Sigmoid colon (tissue), 7 donors: ENCODE measurements at places on chromosomes 12 and 14. TPM values are rescaled to one million over a fixed set of nuclear protein-coding genes. Genes with fewer than 3 reads are reported as not detected.

DNA sequence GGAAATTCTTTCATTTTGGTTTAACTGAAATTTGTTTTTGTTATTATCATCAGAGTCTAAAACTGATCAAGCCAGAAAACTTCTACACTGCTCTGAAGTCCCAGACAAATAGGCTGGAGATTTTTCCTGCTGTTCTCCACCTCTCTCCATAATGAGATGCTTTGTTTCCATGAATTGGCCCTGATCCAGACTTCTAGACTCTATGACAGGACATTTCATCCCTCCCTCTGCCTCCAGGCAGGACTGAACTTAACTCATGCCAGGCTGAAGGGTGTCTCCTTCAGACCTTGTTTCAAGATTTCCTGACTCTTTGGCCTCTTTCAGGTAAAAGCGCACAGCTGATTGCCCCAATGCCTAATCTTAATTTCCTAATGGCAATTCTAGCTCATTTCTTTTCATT lies 69.1 kb upstream of the HOXC13 start:
- H3K27ac ChIP-seq, result no peak overlapping the region
- no peaks in the 10 kb centered on the region for H3K36me3 ChIP-seq
- peaks cover 8% of the 10 kb centered on the region for H3K27me3 ChIP-seq
- no peaks in the 10 kb centered on the region for H3K4me1 ChIP-seq

DNA sequence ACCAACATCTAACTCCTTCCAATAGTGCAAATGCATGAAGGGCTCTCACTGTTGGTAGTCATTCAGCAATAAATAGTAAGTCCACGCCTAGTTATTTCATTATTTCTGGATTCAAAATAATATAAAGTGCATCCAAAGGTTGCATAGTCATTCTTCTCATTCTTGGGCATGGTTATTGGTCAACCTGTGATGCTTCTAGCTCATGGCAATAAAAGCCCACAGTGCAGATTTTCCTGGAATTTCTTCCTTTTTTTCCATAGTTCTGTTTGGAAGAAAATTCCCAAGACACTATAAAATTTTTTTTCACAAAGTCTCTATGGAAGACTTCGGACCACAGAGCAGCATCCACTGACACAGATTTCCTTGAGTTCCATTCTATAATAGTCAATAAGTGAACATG lies 7.6 kb downstream of the CD69 start:
- no peak for DNase-seq
- H3K27me3 ChIP-seq, result no peaks in the 10 kb centered on the region
- no peaks in the 10 kb centered on the region for H3K36me3 ChIP-seq

Gene LBHD2
- total RNA-seq, result not detected

Gene CIROP
- total RNA-seq, result not detected

- H3K27ac ChIP-seq, result no peak overlapping the region
- no peaks in the 10 kb centered on the region for H3K36me3 ChIP-seq
- H3K4me1 ChIP-seq, result no peaks in the 10 kb centered on the region
- H3K27me3 ChIP-seq, result no peaks in the 10 kb centered on the region
- no peak overlapping the region for H3K4me3 ChIP-seq
- no peak for DNase-seq
These were observed 147.9 kb upstream of the E2F7 start for GRCh38 chr12:77213319-77213718.

Gene KERA
- not detected for total RNA-seq

DNA sequence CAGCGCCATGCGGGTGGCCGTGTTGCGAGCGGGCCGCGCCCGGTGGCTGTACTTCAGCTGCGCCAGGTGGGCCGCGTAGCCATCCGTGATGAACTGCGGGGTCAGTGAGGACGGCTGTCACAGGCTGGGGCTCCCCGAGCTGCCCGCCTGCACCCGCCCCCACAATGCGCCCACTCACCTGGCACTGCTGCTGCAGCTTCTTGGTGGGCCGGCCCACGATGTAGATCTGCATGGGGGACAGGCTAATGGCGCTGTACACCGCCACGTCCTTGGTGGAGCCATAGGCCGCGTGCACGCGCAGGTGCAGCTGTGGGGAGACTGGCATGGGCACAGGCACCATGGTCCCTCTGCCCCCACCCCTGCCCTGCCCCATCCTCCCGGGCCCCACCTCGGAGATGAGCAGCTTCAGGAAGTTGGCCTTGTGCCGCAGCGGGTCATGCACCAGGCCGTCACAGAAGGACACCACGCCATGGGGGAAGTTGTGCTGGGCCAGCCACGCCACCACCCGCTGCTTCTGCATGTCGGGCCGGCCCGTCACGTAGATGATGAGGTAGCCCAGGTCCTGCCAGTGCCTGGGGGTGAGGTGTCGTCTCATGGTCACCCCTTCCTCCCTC lies 5.9 kb downstream of the ARL6IP4 start:
- no peaks in the 10 kb centered on the region for H3K27me3 ChIP-seq
- no peak overlapping the region for H3K4me3 ChIP-seq
- peaks cover 43% of the 10 kb centered on the region for H3K4me1 ChIP-seq
- DNase-seq, result no peak

Gene CRADD
- 57.4 TPM for total RNA-seq

Gene PPP1R3E
- 7.9 TPM for total RNA-seq

- no peak overlapping the region for H3K4me3 ChIP-seq
- H3K27me3 ChIP-seq, result peaks cover 31% of the 10 kb centered on the region
- no peaks in the 10 kb centered on the region for H3K36me3 ChIP-seq
These were observed 5.4 kb downstream of the DLK1 start for GRCh38 chr14:100731846-100732765.

DNA sequence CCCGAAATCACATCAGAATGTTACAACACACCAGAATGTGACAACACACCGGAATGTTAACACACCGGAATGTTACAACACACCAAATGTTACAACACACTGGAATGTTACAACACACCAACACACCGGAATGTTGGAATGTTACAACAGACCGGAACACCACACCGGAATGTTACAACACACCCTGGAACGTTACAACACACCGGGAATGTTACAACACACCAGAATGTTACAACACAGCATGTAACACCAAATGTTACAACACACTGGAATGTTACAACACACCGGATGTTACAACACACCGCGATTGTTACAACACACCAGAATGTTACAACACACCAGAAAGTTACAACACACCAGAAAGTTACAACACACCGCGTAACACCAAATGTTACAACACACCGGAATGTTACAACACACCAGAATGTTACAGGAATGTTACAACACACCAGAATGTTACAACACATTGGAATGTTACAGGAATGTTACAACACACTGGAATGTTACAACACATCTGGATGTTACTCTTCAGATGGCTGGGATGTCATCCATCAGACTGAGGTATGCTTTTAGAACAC lies 21.1 kb downstream of the CHFR start:
- no peaks in the 10 kb centered on the region for H3K27me3 ChIP-seq
- H3K4me1 ChIP-seq, result no peaks in the 10 kb centered on the region
- no peak overlapping the region for H3K4me3 ChIP-seq
- DNase-seq, result no peak
- H3K27ac ChIP-seq, result no peak overlapping the region

Gene EXOC5
- total RNA-seq, result 54.9 TPM

DNA sequence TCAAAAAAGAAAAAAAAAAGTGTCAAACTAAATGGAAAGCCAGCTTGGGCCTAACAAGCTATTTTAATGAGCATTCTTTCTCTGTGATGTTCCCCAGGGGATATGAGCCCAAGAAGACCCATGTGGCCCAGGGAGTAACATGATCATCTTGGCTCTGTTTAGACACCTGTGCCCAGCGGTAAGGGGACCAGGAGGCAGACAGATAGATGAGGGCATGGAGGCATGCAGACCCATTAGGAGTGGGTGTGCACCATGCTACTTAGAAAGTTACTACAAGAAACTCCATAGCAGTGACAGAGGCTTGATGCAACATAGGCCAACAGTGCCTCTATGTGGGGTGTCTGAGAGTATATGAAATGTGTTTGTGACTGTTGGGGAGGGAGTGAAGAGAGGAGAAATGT lies 3.1 kb upstream of the CREBL2 start:
- H3K27ac ChIP-seq, result no peak overlapping the region
- H3K4me1 ChIP-seq, result peaks cover 18% of the 10 kb centered on the region
- no peaks in the 10 kb centered on the region for H3K36me3 ChIP-seq
- no peak overlapping the region for H3K4me3 ChIP-seq
- DNase-seq, result no peak
- no peaks in the 10 kb centered on the region for H3K27me3 ChIP-seq

- no peak overlapping the region for H3K4me3 ChIP-seq
- peaks cover 16% of the 10 kb centered on the region for H3K4me1 ChIP-seq
- H3K27ac ChIP-seq, result no peak overlapping the region
- DNase-seq, result no peak
- no peaks in the 10 kb centered on the region for H3K36me3 ChIP-seq
These were observed 98.8 kb downstream of the CALM1 start for GRCh38 chr14:90495357-90496276.

- H3K4me1 ChIP-seq, result peaks cover 27% of the 10 kb centered on the region
- no peaks in the 10 kb centered on the region for H3K36me3 ChIP-seq
- H3K27ac ChIP-seq, result no peak overlapping the region
- no peak for DNase-seq
- H3K27me3 ChIP-seq, result no peaks in the 10 kb centered on the region
- no peak overlapping the region for H3K4me3 ChIP-seq
These were observed 9.3 kb upstream of the PRIMA1 start for GRCh38 chr14:93797536-93797935.

- H3K4me3 ChIP-seq, result no peak overlapping the region
- peaks cover 13% of the 10 kb centered on the region for H3K36me3 ChIP-seq
- no peaks in the 10 kb centered on the region for H3K27me3 ChIP-seq
- H3K27ac ChIP-seq, result peak overlapping the region; percentile 100
- peaks cover 78% of the 10 kb centered on the region for H3K4me1 ChIP-seq
These were observed 29.4 kb downstream of the CORO1C start for GRCh38 chr12:108701779-108702441.

GRCh38 chr14:73381380-73382013 lies 76.8 kb downstream of the NUMB start:
- peaks cover 7% of the 10 kb centered on the region for H3K36me3 ChIP-seq
- H3K4me1 ChIP-seq, result no peaks in the 10 kb centered on the region
- H3K27me3 ChIP-seq, result no peaks in the 10 kb centered on the region
- no peak overlapping the region for H3K4me3 ChIP-seq
